ENCODE measurements at places on chromosomes 4 and X.

DNA sequence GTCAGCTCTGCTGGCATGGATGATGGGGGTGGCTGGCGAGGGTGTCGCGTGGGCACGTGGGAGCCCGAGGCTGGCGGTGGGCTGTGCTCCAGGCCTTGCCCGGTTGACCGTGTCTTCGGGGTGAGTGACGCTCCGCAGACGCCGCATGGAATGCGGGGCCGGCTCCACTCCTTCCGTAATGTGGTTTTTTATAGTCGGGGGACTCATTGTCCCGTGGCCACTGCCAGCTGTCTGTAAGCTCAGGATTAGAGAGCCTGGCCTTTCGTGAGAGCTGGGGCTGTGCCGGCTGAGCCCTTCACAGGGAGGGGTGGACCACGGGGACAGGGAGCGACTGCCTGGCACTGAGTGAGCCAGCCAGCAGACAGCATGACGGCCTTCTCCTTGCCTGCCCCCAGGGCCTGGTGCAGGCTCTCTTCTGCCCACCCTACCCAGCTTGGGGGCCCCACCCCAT is 20.4 kb downstream of the DOK7 start:
- no peak for DNase-seq

DNA sequence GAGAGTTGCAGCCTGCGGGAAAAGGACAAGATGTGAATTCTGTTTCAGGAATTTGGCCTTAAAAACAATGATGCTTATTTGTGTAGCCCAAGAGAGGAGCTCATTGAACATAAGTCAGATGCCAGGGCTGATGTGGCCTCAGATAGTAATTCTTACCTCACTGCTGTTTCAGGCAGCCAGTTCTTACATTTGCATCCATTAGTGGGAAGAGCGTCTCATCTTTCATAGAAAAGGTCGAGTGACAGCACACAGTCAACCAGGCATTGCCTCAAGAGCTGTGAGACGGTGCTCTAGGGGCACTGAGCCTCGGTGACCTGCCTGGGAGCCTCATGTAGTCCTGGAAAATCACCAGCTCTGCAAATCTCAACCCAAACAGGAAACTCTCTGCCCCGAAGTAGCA is 174.9 kb upstream of the FRG1 start:
- no peak for DNase-seq

GRCh38 chr4:15648600-15648999 is 6.6 kb downstream of the FBXL5 start:
- no peak for DNase-seq

- no peak for DNase-seq
Measured at GRCh38 chr4:141311246-141312204, 90.8 kb downstream of the ZNF330 start.

DNA sequence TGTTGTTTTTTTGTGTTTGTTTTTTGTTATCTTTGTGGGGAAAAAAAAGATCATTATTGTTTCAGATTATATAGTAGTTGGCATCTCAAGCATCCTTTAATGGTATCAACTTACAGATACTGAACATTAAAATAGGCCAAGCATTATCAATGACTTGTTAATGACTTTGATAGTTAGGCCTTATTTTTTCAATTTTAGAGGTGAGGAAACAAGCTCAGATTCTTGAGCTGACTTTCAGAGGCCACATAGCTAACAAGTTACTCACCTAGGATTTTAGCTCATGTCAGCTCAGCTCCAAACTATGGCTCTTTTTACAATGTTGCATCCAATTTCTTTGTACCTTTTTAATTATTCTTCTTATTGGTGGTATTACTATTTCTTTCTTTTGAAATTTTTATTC is 471 bp upstream of the PLAC8 start:
- no peak for DNase-seq

- DNase-seq: no peak
Measured at GRCh38 chrX:47093248-47093647, 15.0 kb downstream of the RGN start.

DNA sequence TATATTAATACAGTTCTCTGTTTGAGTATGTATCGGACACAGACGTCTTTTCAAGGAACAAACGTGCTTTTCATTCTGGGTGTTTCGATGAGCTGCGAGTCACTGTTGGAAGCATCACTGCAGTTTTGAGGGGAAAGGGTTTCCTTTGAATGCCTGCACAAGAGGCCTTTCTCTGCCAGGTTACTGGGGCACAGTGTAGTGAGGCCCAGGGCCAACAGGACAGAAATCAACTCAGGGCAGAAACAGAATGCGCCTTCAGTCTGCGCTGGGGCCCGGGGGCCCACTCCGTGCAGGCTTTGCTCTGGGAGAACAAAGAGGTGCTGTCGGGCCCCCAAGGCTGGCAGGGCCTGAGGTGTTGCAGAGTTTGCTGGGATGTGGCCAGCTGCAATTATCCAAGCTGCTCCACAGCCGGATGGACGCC is 2.3 kb upstream of the PPP2R3B start:
- DNase-seq: no peak

DNA sequence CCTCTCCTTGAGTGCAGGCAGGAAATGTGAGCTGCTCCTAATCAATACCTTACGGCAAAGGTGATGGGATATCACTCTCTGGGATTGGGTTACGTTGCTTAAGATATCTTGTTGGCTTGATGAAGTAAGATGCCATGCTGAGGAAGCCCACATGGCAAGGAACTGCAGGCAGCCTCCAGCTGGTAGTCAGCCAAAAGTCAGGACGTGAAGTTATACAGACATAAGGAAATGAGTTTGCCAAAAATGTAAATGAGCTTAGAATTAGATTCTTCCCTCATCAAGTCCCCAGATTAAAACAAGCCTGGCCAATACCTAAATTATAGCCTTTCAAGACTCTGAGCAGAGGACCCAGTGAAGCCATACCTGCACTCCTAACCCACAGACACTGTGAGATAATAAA is 155.0 kb downstream of the QDPR start:
- no peak for DNase-seq

- DNase-seq: no peak
Measured at GRCh38 chrX:148185631-148186030, 204.5 kb downstream of the FMR1NB start.

DNA sequence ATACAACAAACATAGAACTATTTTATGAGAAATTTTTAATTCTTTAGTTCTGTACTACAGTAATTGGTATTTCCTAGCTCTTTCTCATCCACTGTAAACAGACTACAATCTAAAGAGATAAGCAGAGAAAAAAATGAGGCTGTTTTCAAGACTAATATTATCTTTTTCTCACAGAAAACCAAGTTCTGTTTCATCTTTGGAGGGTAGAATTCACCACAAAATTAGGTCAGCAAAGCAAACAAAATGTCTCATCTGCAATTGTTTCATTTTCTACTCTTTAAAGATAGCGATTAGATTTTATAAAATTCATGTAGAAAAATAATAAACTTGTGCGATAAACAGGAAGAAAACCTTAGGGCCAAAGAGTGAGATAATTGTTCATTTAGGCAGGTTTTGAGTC is 10.8 kb downstream of the APOO start:
- DNase-seq: no peak

DNA sequence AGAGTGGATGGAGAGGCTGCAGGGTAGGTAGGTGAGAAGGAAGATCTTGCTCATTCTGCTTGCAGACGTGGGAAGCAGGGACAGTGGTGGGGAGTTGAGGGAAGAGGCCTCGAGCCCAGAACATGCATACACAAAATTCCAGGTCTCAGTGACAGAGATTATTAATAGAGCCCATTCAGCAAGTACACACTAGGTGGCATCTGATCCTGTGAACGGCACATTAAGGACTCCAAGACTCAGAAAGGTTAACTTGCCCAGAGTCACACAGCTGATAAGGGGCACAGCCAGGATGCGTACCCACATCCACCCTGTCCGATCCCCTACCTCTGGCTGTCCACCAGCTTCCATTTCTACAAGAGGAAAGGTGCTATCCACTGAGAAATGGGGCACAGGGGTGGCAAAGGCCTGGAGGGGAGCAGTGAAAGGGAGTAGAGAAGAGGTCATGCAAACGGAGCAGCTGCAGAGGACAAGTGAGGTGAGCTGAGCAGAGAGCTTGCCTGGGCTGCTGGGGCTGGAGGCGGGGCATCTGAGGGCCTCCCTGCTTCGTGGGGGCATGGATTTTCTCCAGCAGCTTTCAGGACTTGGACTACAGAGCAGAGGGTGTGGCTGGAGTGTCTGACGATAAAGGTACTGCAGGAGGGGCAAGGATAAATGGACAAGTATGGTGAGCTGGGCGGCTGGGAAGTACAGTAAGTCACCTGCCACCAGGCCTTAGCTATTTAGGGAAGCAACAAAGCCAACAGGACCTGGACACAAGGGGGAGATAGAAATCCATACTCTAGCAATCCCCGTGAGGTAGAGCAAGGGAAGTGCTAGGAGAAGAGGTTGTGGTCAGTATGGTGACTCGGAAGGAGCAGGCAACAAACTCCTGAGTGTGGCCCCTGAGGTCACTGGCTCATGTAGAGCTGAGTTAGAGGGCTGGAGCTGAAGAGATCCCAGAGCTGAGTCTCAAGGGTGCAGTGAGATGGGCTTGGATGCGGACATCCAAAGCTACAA is 11.2 kb downstream of the IDS start:
- no peak for DNase-seq

GRCh38 chr4:3091464-3091863 is 17.0 kb downstream of the HTT start:
- DNase-seq: no peak

GRCh38 chr4:183632689-183633088 is 26.3 kb downstream of the RWDD4 start:
- no peak for DNase-seq

DNA sequence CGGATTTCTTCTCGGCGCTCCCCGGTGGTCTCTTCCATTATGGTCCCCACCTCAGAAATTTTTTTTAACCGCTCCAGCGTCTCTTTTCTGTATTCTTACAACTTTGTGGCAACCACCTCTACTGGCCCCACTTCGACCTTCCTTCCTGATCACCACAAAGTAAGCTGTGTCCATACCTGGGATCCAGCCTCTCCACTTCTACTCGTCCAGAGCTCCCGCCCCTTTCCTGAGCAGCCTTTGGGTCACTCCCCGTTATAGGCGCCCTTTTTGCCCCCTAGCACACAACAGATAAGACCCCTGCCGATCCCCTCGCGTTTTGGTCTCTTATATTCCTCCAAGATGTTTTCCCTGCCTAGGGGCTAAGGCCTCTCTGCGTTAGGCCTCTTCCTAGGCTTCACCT is 557 bp downstream of the PIGG start:
- DNase-seq: no peak

DNA sequence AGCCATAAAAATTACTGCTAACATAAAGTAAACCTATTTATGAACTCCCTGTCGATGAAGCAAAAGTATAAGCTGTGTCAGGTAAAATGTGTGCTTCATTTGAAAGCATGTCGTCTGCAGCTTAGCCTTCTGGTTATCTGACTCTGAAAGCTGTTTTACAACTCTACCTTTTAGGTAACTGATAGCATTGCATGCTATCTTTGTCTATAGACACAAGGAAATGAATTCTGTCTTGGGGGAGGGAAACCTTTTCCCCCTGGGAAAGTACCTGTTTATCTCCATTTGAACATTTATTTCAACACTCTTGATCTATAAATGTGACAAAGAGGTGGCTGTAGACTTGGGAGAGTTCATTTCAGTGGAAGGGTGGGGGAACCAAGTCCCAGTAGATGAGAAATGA is 51.4 kb downstream of the RAB40A start:
- no peak for DNase-seq

DNA sequence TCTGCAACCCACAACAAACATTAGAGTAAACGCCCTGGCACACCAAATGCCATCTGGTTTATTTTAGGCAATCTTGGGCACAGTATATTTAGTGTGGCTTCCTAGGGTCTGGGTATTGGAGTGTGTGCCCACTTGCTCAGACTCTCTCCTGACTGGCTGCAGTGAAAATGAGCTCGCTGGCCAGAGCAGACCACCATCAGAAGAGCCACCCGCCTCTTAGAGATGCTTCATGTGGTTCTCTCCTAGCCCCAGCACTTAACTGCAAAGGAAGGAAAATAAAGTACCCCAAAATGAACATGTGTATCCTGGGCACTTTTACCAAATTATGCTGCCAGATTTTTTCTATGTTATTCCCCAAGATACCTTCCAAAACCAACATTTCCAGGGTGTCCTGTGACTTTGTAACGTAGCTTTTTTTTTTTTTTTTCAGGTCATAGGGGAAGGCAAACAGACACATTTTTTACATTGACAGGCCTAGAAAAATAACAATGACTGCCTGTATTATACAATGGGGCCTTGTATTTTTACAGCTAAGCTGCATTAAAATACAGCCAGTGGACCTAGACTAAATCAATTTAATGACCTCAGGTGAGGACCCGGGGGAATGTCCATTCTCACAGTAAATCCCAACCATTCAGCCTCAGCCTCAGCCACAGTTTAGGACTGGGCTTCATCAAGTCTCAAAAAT is 193.7 kb downstream of the RASL11B start:
- no peak for DNase-seq

- DNase-seq: no peak
Measured at GRCh38 chr4:21512353-21512752, 436.2 kb downstream of the KCNIP4 start.

DNA sequence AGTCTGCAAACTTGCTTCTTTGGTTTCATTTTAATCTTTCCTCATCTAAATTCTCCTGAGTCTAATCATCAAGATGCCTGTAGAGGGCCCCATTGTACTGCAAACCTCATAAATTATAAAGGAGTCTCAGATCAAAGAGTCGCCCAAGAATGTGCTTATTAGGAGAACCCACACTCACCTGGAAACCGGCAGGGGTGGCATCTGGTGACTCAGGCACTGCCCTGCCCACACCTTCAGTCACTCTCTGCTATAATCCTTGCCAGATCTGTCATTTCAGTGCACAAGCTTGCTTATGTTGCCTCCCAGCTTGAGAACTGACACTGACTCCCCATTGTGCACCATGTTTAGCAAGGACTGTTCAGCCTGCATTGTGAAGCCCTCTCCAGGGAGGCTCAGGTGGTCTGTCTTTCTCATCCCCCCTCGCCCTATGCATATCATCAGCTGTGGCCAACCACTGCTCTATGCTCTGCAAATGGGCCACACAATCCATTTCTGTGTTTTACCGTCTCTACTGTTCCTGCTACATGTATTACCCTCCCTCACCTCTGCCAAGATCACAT is 12.4 kb downstream of the EPGN start:
- DNase-seq: no peak

GRCh38 chr4:101259876-101260275 is 87.5 kb downstream of the PPP3CA start:
- no peak for DNase-seq

- no peak for DNase-seq
Measured at GRCh38 chr4:153413842-153414241, 52.3 kb upstream of the TMEM131L start.

- DNase-seq: no peak
Measured at GRCh38 chrX:39017716-39018115, 216.5 kb downstream of the MID1IP1 start.
